Endothelial cell of umbilical vein (primary cell): ENCODE measurements at places on chromosomes 6 and 20. TPM values are rescaled to one million over a fixed set of nuclear protein-coding genes. Genes with fewer than 3 reads are reported as not detected.

DNA sequence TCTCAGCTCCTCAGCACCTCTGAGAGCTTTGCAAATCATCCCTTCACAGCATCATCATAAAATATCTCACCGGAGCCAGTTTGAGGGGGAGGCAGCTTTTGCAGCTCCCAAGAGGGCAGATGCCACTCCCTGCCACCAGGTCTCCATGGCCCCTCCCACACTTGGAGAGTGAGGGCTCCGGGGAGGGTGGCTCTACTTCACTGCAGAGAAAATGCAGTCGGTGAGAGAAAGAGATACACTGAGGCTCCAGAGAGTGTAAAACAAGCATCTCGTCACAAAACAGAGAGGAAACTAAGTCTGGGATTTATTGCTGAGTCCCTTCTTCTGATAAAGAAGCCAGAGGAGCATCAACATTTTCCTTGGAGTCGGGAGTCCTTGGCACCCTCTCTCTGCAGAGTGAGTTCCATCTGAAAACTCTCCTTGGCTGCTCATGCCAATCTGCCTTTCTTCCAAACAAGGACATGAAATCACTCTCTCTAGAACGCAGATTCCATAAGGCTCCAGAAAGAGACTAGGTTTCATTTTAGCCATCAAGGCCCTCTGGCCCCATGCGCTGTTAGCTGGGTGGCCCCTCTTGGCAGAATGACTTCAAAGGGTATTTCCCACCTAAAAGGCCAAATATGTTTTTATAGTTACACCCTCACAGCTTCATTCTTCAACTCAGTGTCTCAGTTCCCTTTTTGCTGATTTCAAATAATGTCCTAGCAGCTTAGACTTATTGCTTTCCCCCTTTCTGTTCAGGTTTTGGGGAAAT, 70.6 kb upstream of the F13A1 start:
- DNase-seq, result no peak

DNA sequence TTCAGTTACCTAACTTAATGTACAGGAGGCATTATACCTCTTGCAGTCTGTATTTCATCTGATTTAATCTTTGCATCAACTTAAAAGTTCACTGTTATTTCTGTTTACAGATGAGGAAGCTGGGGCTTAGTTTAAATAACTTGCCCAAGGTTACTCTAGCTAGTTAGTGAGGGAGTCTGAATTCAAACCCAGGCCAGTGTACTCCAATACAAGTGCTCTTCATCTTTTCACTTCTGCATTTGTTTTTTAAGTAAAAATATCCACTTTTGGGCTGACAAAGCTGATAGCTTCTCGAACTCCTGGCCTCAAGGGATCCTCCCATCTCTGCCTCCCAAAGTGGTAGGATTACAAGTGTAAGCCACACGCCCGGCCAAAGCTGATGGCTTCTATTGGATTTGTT, 23.6 kb downstream of the RREB1 start:
- DNase-seq, result no peak

DNA sequence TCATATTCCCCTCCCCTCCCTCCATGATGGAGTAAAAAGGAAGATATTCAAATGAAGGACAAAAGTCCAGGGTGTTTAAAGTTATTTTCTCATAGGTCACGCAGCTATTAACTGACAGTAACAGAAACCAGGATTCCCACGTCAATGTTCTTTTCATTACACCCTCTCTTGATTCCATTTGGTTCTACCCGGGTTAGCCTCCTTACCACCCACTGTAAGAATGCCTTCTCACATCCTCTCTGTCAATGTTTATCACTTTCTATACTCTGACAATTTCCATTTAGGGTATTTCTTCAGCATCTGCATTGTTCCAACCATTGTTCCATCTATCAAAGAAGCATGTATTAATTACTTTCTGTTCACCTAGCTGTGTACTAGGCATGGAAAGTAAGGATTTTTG, 52.1 kb downstream of the NUDT3 start:
- no peak for DNase-seq

DNA sequence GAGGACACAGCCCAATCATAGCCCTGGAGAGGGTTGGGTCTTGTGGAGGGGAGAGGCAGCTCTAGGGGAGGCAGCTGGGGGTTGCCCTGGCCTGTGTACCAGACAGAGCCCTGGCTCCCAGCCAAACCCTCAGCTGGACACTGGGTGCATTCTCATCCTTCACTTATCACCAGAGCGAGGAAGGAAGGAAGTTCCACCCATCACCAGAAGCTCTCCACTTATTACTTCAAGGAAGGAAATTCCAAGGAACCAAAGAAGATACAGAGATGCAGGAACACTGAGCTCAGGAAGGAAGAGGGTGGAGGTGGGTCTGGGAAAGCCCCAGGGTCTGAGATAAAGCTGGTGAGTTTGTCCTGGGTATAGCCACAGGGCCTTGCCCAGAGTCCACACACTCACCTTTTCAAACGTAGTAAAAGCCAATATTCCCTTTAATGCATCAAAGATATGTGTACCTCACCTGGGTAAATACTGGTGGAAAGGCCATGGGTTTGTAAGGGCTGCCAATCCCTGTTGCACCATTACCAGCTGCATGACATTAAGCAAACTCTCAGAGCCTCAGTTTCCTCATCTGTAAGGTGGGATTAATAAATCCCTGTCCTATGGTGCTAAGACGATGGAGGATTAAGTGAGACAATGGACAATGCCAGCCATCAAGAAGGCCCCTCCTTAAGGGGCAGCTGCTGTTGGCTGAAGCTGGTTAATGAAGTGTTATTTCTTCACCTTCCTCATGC, 109.7 kb upstream of the NAA20 start:
- DNase-seq, result peak; percentile 41

SERPINB1 gene
- 23.3 and 24.0 TPM in 2 replicates for total RNA-seq

WASF1 gene
- 20.9 and 23.2 TPM in 2 replicates for total RNA-seq
